Stimulated activated CD8-positive, alpha-beta memory T cell treated with anti-CD3 and anti-CD28 coated beads, Interleukin-12 subunit alpha, Interleukin-12 subunit beta, amount 100 ng/mL, for 1 hour (primary cell): ENCODE measurements at places on chromosomes 1 and 21.

- DNase-seq: no peak
These were observed 459.6 kb downstream of the PTPRC start for GRCh38 chr1:199098468-199098867.

GRCh38 chr1:30257322-30257721, 466.1 kb downstream of the MATN1 start:
- no peak for DNase-seq

DNA sequence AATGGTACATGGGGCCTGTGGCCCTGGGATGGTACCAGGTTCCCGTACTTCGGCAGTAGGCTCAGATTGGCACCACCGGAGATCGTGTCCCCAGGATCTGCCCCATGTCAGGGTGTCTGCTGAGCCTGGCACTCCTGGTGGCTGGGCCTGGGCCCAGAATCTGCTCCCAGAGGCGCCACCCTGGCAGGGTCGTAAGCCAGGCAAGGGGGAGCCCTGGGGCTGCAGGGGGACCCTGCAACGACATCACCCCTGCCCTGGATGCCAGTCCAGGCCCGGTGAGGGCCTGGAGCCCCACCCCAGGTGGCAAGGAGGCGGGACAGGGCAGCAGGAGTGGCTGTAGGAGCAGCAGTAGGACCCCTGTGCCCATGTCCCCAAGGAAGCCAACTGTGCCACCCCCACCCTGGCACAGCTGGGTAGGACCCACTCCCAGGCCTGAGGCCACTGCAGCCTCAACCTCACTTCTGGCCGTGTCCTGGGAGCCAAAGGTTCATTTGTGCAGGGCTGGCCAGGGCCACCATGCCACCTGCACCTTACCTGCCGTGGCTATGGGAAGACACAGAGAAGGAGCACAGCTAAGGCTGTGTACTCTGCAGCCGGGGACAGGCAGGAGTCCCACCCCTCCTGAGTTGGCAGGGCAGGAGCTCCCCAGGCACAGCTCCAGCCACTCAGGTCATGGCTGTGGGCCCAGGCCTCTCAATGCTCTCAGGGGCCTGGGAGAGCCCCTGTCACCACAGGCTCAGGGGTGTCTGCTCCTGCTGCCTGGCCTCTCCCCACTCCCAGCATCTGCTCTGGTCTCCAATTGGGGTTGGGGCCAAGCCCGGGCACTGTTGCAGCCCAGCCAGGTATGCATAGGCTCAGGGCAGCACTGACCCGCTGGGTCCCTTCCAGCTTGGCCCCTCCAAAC, 141.7 kb downstream of the EIF4G3 start:
- DNase-seq: no peak

DNA sequence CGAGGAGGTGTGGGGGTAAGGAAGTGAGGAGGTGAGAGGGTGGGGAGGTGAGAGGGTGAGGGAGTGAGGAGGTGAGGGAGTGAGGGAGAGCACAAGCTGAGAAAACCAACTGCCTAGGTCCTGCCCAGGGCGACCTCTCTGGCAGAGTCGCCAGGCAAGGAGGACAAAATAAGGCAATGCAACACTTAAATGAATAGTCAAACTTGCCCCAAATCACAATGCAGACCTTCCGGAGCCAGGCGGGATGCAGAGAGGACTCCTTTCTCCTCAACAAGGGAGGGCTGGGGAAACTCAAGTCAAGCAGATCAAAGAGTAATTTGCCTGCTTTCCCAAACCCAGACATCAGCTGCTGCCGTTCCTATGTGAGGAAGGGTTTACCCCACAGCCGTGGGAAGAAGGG, 86.0 kb downstream of the CCDC185 start:
- no peak for DNase-seq

DNA sequence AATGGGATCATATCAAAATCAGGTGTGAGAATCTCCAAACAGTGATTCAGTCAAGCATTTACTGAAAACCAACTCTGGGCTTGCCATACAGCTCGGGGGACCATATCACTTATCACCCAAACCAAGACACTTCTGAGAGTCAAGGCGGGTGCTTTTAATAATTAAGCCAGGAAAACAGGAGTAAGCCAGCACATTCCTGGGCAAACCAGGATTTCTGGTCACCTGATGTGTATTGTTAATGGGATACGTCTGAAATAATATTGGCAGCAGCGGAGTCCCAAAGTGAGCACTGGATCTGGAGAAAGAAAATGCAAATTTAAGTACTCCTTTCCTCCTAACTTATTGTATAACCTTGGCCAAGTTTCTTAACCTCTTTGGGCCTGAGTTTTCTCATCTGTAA, 17.6 kb downstream of the OSCP1 start:
- DNase-seq: no peak
